Suppressor macrophage treated with lipopolysaccharide for 1 hour (primary cell): ENCODE measurements at places on chromosomes 11 and 22.

- peak; percentile 40 for DNase-seq
Measured at GRCh38 chr11:6377902-6378639, 12.2 kb upstream of the SMPD1 start.

- no peak for DNase-seq
Measured at GRCh38 chr11:15845261-15845660, 511.1 kb downstream of the SOX6 start.

DNA sequence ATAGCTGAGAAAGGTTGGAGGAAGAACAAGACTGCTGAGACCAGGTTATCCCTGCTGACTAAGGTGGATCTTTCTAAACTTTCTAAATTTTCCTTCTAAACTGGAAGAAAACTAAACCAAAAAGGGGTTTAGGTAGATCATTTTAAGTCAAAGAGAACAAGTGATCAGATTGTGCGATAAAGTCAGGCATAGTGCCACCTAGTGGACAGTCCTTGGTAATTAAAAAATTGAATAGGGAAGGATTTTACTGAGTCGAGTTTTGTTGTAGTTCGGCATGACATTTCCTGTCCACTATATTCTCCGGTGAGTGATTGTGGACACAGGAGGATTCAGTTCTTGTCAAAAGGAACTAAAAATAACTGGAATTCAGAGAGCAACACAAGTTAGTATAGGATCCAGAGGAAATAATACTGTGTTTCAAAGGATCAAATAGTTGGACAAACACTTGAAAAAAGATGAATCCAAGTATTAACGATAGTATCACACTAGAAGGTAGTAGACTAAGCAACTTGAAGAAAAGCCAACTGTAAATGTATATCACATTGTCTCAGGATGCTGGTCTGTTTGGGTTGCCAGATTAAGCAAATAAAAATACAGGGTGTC is 1236.4 kb downstream of the FAM181B start:
- peak; percentile 41 for DNase-seq

DNA sequence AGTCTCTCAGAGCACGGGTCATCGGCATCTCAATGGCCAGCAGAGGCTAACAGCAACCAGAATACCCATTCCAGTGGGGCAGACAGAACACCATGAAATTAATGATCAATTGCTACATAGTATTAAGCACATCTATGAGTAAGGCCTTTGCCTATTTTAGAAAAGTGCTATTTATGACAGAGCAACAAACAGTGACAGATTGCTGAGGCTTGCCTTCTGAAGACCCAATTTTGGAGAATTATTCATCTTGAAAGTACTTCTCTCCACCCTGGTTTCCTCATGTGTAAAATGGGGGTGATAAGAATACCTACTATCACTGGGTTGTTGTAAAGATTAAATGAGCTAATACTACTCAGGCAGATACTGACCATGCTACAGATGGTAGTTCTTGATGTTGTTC is 232.7 kb downstream of the TENM4 start:
- no peak for DNase-seq

DNA sequence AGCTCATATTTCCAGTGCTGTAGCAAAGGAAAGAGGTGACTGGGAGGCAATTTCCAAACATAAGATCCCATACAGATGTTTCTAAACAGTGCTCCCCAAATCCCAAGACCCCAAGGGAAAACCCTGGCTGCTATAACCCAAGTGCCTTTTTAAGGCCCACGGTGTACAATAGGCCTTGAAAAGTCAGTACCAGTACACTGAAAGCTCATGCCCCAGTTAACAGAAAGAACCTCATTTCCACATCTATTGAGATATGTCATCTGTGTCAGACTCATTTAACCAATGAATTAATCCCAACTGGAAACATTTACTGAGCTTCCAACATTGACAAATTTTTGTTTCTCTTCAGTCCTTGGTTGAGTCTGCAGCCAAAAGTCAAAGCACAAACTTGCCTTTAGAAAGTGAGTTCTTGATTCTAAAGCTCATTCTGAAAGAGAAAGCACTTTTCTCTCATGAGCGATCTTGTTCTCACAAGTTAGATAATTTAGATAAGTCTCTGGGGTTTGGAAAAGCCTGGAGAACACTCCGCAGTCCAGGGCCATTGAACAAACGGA is 239.8 kb upstream of the ARHGAP20 start:
- DNase-seq = no peak

DNA sequence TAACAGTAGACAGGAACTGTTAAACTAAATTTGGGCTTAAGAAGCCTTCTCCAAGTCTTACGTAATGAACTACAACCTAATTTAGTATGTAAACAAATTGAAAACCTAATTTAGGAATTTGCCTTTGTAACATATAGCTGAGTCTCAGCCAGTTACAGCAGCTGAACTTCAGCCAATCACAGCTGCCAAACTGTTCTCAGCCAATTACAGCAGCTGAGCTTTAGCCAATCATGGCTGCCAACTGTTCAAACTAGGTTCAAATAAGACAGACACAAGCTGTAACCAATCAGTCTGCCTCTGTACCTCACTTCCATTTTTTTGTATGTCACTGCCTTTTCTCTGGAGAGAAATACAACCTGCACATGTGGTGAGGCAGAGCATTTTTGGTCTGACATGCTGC is 95.0 kb upstream of the CD44 start:
- no peak for DNase-seq

DNA sequence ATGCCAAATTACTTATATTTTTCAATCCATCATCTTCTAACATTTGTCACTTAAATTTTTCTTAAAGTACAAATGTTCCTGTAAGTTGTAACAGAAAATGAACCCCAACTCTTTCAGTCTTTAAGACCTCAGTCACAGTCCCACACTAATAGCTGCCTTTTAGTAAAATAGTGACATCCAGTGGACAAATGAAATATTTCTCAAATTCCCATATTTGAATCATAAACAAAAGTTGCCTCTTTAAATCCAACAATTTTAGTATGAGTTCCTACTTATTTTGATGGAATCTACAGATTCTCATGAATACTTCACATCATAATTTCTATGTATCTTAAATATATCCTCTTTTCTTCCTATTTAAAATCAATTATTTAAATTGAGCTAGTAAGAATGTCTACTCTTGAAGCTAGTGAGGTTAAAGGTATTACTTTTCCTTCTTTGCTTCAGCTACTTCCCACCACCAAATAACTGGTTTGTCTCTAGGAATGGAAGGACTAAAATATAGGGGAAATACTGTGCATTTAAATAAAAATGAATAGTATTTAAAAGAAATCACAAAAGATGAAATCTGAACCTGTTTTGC is 9.2 kb downstream of the LIN7C start:
- peak; percentile 54 for DNase-seq

GRCh38 chr11:7514099-7514591 is 346 bp downstream of the PPFIBP2 start:
- DNase-seq = peak; percentile 26

DNA sequence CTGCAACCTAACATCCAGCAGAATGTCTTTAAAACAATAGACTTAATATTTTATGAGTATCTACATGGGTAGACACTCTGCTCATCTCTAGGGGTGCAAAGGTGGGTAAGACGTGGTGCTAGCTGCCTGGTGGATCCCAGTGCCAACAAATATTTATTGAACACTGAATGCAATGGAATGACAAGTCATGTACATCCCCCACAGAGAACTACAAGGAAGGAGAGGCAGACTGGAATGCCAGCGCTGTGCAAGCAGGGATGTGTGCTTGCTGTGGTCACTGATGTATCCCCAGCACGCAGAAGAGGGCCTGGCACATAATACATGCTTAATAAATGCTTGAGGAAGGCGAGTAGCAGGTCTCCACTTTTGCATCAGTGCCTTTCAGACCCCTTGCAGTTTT is 61.9 kb downstream of the CD6 start:
- DNase-seq = no peak

DNA sequence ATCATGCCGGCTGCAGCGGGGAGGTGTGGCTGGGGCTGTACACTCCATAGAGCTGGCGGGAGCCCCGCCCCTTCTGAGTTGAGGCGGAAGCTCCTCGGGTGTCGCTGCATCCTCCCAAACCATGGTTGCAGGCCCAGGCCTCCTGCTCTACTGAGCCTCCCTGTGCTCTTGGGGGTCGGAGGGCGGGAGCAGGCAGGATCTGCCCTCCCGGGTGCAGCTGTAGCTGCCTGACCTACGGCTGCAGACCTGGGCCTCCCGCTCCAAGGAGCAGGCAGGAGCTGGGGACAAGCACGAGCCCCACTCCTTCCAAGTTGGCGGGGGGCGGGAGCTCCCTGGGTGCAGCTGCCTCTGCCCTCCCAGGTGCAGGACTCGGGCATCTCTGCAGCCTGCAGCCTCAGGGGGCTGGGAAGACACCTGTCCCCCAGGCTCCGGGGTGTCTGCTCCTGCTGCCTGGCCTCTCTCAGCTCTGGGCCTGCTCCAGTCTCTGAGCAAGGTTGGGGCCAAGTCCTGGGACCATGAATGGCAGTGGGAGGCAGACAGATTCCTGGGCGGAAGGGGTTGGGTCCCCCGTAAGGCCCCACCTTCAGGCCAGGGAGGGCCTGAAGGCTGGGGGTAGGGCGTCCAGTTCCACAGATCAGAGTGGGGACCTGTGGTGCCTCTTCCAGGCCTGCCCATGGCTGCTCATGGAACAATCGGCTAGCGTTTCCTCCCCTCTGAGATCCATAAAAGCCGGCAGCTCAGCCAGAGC is 46.4 kb upstream of the SC5D start:
- DNase-seq = no peak

DNA sequence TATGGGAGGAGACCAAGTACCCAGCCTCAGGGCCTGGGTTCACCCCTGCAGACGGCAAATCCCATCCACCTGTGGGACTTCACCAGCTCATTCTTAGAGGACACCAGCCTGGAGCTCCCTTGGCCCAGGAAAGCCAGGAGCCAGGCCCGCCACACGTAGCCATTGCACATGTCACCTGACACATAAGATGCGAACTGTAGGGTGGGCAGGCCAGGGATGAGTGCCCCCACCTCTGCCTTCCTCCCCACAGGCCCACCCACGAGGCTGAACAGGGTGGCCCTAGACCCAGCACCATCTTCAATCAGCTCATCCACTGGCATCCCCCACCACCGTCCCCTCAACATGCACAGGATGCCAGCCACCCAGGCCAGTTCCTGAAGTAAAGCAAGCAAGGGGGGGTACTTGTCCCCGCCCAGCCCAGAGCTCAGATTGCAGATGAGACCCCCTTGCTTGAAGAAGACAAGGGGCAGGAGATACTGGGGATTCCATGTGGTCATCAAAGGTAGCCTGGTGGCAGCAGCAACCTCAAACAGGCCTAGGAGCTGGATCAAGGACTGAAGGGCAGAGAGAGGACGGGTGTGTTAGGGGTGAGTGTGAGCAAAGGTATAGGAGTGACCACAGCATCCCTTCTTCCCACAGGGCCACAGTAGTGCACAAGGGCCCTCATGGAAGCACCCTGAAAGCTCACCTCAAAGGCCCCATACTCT is 45.6 kb downstream of the IGLL5 start:
- no peak for DNase-seq

GRCh38 chr11:2474059-2474901 is 29.5 kb downstream of the KCNQ1 start:
- no peak for DNase-seq
